ENCODE measurements at places on chromosomes 12 and 14.

DNA sequence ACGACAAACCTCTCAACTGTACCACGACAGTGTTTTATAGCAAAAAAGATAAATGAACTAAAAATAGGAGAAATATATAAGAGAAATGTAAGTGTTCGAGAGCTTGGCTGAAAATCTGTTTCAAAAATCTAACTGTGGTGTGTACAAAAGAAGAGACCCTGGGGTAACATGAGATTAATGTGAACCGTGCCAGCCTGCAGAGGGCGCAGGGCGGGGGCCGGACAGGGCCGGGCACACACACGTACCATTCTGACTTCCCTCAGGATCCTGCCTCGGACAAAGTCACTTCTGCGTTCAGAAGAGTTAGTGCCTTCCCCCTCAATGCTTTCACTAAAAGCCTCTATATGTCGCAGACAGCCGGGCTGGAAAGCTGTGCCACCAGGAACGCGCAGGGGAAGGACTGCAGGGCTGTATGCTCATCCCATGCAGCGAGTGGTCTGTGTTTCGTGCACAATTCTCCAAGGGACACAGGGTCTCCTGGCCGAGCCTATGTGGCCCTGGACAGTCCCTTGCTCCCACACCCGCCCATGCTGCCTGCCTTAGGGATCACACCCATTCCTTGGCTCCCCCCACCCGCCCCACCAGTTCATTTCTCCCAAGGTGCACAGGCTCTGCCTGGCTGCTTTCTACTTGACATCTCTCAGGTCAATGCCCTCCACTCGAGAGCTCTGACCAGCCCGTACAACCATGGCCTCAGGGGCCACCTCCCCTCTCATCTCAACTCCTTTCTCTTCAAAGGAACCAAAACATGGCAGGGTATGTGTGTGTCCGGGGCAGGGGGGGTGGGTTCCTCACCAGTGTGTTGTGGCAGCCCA, 8.5 kb downstream of the CDCA4 start:
- DNase-seq = peak; percentile 39

GRCh38 chr12:130141105-130141504, 21.2 kb upstream of the FZD10 start:
- DNase-seq = no peak

- peak; percentile 13 for DNase-seq
These were observed 37.4 kb downstream of the GAS2L3 start for GRCh38 chr12:100610666-100611430.

DNA sequence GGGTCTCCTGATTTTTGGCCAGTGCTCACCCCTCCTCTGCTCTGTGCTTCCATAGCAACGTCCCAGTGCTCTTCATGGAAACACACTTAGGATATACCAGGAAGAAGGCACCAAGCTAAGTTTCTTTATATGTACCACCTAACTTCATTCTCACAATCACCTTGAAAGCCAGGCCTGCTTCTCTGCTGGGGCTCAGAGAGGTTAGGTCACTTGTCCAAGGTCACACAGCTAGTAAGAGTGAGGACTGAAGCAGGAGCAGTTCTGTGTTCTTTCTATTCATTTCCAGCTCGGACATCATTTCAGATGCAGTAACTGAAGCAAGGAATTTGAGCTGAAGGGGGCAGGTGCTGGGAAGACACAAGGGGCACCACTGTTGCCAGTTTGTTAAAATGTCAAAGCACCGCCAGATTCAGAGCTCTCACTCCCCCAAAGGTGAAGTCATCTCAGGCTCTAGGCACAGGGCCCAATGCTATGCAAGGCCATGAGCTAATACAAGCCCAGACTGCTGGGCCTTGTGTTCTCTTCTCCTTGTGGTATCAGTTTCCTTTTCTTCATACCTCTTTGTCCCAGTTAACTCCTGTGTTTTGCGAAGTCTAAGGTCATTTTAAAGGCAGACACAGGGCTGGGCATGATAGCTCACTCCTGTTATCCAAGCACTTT, 19.7 kb upstream of the YY1 start:
- DNase-seq = no peak

- DNase-seq = no peak
These were observed 5.2 kb downstream of the KRT86 start for GRCh38 chr12:52279422-52280318.

- no peak for DNase-seq
These were observed 749 bp downstream of the GALNT6 start for GRCh38 chr12:51390457-51390856.

DNA sequence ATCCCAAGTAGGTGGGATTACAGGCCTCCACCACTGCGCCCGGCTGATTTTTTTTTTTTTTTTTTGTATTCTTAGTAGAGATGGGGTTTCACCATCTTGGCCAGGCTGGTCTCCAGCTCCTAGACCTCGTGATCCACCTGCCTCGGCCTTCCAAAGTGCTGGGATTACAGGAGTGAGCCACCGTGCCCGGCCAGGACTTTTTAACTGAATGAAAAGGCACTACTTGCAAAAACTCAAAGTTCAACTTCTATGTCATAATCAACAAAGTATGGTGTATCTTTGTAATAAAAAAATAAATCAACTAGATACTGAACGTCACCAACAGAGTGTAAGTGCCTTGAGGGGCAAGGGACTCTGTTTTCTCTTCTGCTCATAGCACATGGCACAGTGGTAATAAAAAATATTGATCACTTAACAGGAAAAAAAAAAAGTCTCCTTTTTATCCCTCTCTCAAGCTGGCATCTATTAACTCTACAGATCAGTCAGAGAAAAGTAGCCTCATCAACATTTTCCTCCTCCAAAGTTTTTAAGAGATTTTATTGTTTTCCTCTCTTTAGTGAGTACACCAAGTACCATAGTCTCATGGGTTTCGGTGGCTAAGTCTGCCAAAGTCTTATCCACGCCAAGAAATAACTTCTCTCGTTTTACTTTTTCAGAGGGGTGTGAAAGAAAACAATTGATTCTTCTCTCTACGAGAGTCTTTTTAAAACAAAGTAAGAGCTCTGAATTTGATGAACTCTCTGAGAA, 10.6 kb upstream of the FOXN3 start:
- DNase-seq = no peak

- DNase-seq = peak; percentile 85
These were observed 148.9 kb downstream of the CHST11 start for GRCh38 chr12:104605685-104606084.

- DNase-seq = no peak
These were observed 7.9 kb downstream of the IFFO1 start for GRCh38 chr12:6547987-6548386.

GRCh38 chr12:95116773-95117172, 43.4 kb upstream of the NR2C1 start:
- no peak for DNase-seq

DNA sequence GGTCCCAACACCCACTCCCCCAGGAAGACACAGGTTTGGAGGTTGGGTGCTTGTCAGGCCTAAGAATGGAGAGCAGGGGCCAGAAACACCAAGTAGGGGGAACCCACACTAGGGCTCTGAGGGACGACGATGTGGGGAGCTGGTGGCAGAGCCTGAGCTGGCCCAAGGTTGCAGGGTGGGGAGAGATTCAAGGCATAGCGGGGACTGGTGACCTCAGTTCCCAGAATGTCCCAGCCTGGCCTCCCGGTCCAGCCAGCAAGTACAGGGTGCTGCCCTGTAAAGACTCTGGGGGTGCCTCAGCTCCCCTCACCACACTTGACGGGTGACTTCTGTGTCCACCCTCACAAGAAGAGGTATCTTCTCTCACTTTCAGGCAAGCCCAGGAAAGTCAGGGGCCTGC, 86.7 kb downstream of the ALG10 start:
- no peak for DNase-seq

- DNase-seq = peak; percentile 65
These were observed 120.5 kb upstream of the NCOR2 start for GRCh38 chr12:124687917-124688316.

DNA sequence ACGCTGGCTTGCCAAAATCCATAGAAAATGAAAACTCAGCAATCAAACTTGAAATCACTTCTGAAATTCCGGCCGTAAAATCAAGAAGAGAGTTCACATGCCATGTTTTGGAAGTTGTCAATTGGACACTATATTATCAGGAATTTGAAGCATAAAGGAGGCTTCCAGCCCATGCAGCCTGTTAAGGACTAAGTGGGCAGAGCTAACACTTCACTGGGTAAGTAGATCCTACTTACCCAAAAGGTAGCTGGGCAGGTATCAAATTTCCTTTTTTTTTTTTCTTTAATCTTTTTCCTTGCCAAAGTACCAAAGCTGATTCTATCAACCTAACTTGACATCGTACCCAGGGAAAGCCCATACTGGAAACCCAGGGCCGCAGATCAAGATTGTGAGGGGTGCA, 71.5 kb upstream of the ARHGAP5 start:
- DNase-seq = no peak

DNA sequence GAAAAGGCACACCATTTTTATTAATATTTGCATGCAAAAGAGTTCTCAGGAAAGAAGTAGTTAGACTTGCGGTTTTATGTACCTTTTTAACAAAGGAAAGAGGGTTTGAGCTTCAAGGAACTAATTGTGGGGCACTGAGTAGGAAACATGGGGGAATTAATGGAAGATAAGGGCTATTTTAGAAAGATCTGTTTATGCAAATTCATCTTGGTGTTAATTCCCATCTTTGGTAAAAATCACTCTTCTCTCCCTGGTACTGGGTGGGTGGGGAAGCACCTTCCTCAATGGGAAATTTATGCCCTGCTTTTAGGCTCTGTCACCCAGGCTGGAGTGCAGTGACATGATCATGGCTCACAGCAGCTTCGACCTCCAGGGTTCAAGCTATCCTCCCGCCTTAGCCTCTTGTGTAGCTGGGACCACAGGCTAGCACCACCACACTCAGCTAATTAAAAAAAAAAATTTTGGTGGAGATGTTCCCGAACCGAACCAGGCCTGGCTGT, 30.1 kb upstream of the RESF1 start:
- no peak for DNase-seq

DNA sequence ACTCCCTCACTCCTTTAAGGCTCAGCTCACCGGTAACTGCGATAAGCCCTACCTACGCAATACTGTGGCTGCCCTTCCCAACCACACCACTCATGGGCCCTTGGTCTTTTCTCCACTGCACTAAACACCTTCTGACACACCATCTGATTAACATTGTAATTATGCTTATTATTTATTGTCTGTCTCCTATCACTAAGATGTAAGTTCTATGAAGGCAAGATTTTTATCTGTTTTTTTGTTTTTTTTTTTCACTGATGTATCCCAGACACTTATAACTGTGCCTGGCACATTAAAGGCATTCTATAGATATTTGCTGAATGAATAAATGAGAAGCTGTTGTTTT, 34.2 kb upstream of the PYGL start:
- no peak for DNase-seq

DNA sequence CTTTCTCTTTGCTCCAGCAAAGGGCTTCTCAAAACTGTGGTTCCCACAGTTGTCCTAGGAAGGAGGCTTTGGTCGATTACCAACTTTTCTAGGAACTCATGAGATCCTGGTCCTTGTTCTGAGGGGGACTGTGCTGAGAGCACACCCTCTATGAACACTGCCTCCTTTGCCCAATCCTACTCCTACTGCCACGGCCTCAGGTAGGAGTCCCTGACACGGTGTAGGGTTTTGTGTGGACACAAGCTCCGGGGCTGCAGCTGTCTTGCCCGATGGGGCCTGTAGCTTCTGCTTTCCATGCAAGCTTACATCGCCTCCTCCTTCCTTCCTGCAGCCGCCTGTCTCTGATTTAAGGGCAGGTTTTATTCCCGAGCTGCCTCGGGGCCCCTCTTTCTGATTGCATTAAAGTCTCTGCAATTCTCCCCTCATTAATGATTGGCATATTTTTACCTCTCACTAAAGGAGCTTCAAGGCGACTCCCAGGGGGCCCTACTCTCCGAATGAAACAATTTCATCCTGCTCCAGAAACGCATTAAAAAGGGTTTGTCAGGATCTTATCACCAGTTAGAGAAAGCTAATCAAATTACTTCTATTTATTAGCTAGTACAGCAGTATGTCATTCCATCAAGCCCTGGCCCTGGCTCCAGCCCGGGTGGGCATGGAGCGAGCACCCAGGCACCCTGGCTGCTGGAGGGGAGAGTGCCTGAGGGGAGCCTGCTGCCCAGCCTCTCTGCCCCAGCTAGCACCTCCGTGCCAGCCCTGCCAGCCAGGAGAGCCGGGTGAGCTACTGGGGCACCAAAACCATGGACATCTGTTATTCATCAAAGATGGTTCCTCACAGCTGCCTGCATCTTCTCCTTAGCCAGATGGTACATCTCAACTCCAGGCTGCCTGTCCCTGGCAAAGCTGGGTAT, 38.0 kb upstream of the ESRRB start:
- DNase-seq = peak; percentile 13

- no peak for DNase-seq
These were observed 207.7 kb downstream of the FUT8 start for GRCh38 chr14:65620195-65620594.

GRCh38 chr12:11947213-11947612, 123.5 kb upstream of the BCL2L14 start:
- no peak for DNase-seq

DNA sequence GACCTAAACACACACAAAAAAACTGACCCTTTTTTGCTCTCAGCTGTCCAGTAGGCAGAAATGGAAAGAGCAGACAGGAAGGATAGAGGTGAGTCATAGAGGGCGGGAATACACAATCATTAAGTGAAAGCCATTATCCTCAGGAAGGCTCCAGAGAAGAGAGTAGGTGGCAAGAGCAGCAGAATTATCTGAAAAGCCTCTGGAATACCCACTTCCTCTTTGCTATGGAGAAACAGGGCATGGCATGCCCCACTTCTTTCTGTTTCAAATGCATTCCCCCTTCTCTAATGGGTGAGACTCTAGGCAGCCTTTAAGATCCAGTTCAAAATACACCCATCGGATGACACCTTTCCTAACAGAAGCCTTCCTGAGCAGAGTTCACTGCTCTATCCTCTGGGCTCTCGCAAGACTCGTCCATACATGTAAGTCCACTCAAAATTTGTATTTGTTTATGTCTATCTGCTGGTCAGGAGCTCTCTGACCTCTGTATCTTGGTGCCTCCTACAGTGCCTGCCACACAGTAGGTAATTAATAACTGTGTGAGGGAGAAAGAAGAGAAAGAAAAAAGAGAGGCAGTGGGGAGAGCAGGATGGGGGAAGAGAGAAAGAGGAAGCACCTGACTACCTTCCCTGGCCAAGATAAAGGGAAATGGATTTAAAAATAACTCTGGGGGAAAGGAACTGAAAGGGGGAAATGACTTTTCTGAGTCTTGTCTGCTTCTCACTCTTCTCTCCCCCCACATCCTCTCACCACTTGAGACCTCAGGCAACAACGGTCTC, 8.5 kb downstream of the KLHL33 start:
- peak; percentile 77 for DNase-seq

- DNase-seq = no peak
These were observed 11.9 kb upstream of the ATP5F1B start for GRCh38 chr12:56657416-56658379.

GRCh38 chr12:124396544-124397398, 101.9 kb downstream of the RFLNA start:
- no peak for DNase-seq

GRCh38 chr14:39342768-39343167, 89.5 kb downstream of the FBXO33 start:
- DNase-seq = peak; percentile 50
